ENCODE measurements at places on chromosomes 6 and 20.

- no peak for DNase-seq
Observed at GRCh38 chr6:163180874-163181541, 233.5 kb upstream of the QKI start.

- DNase-seq = no peak
Observed at GRCh38 chr6:160765412-160765811, 63.4 kb downstream of the PLG start.

DNA sequence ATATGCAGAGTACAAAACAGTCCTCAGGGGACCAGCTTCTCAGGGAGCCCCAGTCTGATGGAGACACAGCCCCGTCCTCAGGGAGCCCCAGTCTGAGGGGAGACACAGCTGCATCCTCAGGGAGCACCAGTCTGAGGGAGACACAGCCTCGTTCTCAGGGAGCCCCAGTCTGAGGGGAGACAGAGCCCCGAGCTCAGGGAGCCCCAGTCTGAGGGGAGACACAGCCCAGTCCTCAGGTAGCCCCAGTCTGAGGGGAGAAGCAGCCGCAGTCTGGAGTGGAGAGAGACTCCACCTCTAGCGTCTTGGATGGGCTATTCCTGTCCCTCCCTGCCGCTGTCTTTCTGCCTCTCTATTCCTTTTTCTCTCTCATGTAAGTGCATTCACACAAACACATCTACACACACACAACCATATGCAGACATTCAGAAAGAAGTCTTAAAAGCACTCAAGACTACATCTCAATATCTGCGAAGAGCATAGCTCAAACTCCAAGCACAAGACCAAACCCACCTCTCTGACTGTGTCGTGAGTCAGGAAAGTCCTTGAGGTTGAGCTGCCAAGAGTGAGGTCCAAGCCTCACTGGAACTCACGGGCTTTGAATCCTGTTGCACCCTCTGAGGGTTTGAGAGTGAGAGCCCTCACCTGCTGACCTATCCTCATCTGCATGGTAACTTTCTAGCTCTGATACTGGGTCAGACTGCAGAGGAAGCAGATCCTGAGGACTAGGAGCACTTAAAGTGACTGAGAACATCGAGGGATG lies 53.1 kb upstream of the SAYSD1 start:
- no peak for DNase-seq

DNA sequence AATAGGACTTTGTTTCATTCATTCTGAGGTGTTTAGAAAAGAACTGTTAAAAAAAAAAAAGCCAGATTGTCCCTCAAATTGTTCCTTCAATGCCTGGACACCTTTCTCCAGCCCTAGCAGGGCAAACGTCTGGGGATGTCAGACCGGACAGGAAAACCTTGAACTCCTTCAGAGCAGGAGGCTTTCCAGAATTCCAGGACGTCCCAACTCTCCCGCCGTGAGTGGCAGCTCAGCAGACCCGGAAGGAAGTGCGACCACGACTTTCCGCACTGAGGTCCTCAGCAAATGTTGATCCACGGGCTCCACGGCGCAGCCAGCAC lies 139.1 kb downstream of the DLL1 start:
- DNase-seq = no peak

DNA sequence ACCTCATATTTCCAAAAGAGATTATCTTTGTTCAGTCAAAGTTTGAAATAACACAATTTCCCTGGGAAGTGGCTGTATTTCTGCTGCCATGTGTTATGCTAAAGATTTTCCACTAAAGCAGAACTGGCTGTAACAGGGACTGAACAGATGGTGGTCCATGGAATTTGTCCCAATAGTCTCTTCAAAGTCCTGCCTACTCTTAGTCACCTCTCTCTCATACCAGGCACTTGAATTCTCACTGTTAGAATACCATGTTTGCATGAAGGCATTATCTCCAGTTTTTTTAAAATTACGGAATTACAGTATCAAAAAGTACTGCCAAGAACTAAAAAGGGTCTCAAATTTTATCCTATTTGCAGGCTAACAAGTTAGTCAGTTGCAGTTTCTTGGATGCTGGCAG lies 105.0 kb upstream of the HDDC2 start:
- no peak for DNase-seq

Data from activated CD4-positive, alpha-beta T cell treated with anti-CD3 and anti-CD28 coated beads, Interleukin-2, amount 50 U/mL, for 24 hours (primary cell).